ENCODE measurements at places on chromosomes 5 and 9. TPM values are rescaled to one million over a fixed set of nuclear protein-coding genes. Genes with fewer than 3 reads are reported as not detected.

PARP8 gene
- total RNA-seq: 20.4 TPM

SLC34A1 gene
- not detected for total RNA-seq

AK8 gene
- 1.3 TPM for total RNA-seq

FOXD4 gene
- 0.24 TPM for total RNA-seq

BAAT gene
- 0.09 TPM for total RNA-seq

SVEP1 gene
- total RNA-seq: 113 TPM

SGTB gene
- total RNA-seq: 22.0 TPM

BNIP1 gene
- 11.6 TPM for total RNA-seq

RNF183 gene
- total RNA-seq: not detected

DMRT1 gene
- total RNA-seq: not detected

PNPLA7 gene
- total RNA-seq: 4.6 TPM

FAM169A gene
- 0.65 TPM for total RNA-seq

PCDHGA9 gene
- 5.6 TPM for total RNA-seq

MVB12B gene
- 13.8 TPM for total RNA-seq

CDX1 gene
- total RNA-seq: not detected

CTXN3 gene
- total RNA-seq: not detected

GHR gene
- 11.4 TPM for total RNA-seq

LRRC19 gene
- total RNA-seq: not detected

GPR151 gene
- not detected for total RNA-seq

CRHBP gene
- total RNA-seq: 0.62 TPM

GAS1 gene
- total RNA-seq: 204 TPM

C5orf46 gene
- 1.9 TPM for total RNA-seq

PCDHA8 gene
- not detected for total RNA-seq

C5orf52 gene
- not detected for total RNA-seq

RNF180 gene
- total RNA-seq: 50.7 TPM

GADD45G gene
- total RNA-seq: 9.2 TPM

ORM1 gene
- not detected for total RNA-seq

ANKRD20A1 gene
- 2.2 TPM for total RNA-seq

PRUNE2 gene
- total RNA-seq: 357 TPM

CCNJL gene
- 1.0 TPM for total RNA-seq

NTNG2 gene
- total RNA-seq: 5.0 TPM

CSF2 gene
- total RNA-seq: not detected

KIF12 gene
- total RNA-seq: not detected

PGM5 gene
- 226 TPM for total RNA-seq

PTCH1 gene
- 4.6 TPM for total RNA-seq

FOXD4L4 gene
- total RNA-seq: not detected

C1QTNF3 gene
- 31.3 TPM for total RNA-seq

PCDHA10 gene
- total RNA-seq: 0.52 TPM

LCN15 gene
- not detected for total RNA-seq

SLC45A2 gene
- total RNA-seq: not detected

FBXL7 gene
- 22.1 TPM for total RNA-seq

Measured in posterior vena cava (tissue), 2 donors.